ENCODE measurements at places on chromosomes 7 and 10. TPM values are rescaled to one million over a fixed set of nuclear protein-coding genes. Genes with fewer than 3 reads are reported as not detected.

GRCh38 chr7:2168615-2169311 lies 64.0 kb downstream of the MAD1L1 start:
- no peak for ATAC-seq

ACSM6 gene
- total RNA-seq = 0.13 TPM

FAM25C gene
- total RNA-seq = not detected

MSMB gene
- not detected for total RNA-seq

DNA sequence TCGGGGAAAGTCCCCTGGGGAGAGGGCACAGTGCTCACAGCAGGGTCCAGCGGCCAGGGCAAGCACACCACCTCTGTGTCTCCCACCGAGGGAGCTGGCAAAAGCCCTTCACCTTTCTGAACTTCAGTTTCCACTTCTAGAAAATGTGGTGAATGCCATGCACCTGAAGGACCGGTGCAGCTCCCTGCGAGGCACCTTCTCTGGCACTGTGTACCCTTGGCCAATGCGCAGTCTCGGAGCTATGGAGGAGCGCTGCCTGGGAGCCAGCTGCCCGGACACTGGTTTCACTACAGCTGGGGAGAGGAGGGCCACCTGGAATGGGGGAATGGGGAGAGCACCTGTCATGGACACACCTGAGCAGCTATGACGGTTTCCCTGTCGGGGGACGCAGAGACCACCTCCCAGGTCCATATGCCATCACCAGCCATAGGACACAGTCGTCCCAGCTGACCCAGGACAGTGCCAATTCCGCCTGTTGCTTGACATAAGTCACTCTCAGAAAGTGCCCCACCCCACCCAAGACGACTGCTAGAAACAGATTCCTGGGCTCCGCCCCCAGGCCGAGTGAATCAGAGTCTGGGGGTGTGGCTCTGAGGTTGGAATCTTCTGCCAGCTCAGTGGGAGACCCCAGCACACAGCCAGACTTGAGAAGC lies 16.8 kb downstream of the RASGEF1A start:
- ATAC-seq = peak; percentile 59

GRCh38 chr7:29408841-29409243 lies 154.8 kb upstream of the PRR15 start:
- ATAC-seq = peak; percentile 65

PDZD7 gene
- 6.2 TPM for total RNA-seq

DNA sequence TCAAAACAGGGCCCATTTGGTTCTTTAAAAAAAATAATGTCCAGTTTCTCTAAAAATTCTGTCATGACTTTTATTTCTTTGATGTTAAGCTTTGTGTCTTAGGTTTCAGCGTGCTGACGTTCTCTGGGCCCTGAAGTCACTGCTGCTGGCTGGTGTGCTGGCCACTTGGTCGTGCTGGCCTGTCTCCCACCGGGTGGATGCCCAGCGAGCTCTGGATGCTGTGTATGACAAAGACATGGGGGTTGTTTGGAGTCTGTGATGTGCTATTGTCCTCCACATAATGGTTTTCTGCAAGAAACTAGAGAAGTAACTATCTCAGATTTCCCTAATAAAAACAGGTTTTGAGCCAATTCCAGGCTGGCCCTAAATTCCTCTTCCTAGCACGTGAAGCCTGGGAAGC lies 9.5 kb upstream of the IDI2 start:
- ATAC-seq = no peak

SLC26A4 gene
- total RNA-seq = 0.63 TPM

CHAT gene
- 6.0 TPM for total RNA-seq

GRCh38 chr7:157555944-157556641 lies 219.3 kb downstream of the DNAJB6 start:
- ATAC-seq = no peak

DNA sequence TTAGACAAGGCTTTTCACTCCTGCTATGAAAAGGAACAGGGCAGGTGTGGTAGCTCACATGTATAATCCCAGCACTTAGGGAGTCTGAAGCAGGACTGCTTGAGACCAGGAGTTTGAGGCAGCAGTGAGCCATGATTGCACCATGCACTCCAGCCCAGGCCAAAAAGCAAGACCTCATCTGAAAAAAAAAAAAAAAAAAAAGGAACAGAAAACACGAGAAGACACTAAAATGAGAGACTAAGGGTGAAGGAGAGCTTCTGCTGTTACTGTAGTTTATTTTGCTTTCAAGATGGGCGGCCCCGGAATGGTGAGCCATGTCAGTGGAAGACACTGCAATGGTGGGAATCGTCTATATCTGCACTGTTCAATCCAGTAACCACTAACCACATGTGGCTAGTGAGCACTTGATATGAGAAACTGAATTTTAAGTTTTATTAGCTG lies 9.9 kb downstream of the PIP4K2A start:
- no peak for ATAC-seq

- ATAC-seq = no peak
Measured at GRCh38 chr7:155803418-155804376, 8.6 kb downstream of the SHH start.

DRGX gene
- total RNA-seq = not detected

JAKMIP3 gene
- total RNA-seq = 0.19 TPM

GRCh38 chr7:27967639-27968038 lies 213.0 kb downstream of the JAZF1 start:
- no peak for ATAC-seq

DNA sequence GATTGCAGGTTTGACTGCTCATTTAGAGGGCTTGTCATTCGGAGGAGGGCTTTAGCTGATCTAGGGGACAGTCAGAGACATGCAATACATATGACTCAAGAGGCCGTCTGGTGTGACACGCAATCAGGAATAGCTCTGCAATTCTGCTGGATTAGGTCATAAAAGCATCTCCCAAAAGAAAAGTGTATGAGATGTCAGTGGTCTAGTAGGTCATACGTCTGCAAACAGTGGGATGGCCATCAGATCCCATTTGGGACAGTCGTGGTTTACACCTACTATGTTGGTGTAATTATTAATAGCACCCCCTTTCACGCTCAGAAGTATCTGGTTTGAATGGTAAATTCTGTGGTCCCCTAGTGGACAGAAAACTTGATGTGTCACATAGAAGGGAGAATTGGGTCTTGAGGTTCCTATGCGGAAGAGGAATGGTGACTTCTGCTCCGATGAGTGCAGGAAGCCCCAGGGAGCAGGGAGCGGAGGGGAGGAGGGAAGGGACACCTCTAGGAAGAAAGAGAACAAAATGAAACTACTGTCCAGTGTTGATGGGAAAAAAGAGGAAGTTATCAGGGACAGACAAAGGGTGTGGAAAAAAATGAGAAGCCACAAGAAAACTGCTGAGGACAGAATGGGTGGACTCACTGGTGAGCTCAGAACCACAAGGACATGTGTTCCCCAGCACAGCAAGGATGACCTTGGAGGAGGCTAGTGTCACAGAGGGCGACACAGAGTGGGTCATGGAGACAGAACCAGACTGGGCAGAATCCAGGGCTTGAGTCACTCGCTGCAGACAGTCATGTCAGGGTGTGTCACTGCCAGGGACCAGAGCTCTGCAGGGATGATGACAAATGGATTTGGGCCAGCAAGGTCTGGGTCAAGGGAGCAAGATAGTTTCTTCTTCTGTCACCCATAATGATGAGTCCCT lies 59.9 kb downstream of the MAP3K8 start:
- ATAC-seq = peak; percentile 40

GRCh38 chr7:49821181-49821580 lies 47.7 kb downstream of the VWC2 start:
- ATAC-seq = no peak

DNAH11 gene
- total RNA-seq = 4.4 TPM

HOXA13 gene
- 0.09 TPM for total RNA-seq

GRCh38 chr7:155987681-155988235 lies 175.5 kb upstream of the SHH start:
- ATAC-seq = no peak

GRID2IP gene
- 0.07 TPM for total RNA-seq

DNA sequence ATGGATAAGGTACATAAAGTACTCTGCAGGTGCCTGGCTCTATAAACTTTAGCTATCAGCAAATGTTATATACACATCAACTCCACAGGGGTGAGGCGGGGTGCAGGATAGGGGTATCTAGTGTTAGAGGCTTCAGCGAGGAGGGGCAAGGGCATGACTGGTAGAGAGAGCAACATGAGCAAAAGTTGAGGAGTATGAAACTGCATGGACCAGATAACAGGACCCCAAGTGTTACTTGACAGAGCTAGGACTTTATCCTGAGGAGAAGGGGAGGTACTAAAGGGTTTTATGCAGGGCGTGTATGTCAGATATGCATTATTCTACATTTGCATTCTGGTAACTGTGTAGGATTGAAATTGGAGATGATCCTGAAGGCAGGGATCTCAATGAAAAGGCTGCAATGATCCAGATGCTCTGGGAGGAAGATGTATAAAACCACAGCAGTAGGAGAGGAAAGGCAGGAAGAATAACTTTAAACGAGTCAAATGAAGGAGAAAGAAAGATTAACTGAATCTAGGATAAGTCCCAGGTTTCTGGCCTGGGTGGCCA lies 109.8 kb upstream of the FAM133B start:
- ATAC-seq = no peak

WNT16 gene
- total RNA-seq = 0.41 TPM

IL2RA gene
- total RNA-seq = 0.66 TPM

ATOH7 gene
- total RNA-seq = 0.62 TPM

DNA sequence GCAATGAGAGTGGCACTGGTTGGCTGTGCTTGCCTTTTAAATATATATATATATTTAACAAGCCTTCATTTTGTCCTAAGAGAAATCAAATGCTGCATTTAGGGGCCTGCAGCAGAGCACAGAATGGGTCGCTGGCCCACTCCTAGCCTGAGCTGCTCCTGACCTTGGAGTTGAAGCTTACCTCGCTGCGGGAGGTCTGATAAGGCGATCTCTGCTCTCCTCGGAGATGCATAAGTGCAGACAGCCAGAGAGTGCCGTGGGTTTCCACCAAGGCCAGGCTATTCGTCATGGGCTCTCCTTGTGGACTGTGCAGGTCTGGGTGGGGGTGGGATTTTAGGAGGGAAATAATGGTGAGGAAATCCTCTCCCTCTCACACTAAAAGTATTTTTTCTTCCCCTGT lies 99.5 kb upstream of the IKZF1 start:
- ATAC-seq = no peak

PPP1R9A gene
- total RNA-seq = 0.11 TPM

GRCh38 chr7:158382363-158383254 lies 205.0 kb downstream of the PTPRN2 start:
- ATAC-seq = peak; percentile 94

DNA sequence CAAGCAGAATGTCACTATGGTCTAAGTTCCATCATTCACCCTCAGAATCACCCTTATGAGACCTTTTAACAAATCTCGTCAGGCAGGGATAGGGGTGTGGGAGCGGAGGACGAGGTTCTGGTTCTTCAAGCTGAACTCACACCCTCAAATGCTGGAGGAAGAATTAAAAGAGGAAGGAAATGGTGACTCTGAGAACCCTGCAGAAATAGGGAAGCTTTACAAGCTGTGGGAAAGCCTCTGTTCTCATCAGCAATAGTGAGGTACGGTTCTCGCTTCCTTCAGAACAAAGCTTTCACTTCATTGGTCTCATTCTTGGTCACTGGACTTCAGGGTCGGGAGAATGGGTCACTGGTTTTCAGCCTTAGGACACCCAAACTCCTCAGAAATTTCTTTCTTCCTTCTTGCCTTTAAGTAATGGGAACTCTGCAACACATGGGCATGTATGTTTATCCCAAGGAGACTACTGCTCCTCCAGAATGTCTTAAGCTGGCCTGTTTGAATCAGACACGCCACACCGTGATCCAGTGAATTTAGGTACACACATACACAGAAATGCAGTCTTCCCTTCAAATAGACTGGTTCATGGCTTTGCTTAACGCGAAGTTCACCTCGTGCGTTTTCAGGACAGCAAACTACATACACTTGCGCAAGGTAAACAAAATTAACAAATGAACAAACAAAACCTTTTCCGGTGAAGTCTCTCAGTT lies 226.0 kb downstream of the SFMBT2 start:
- ATAC-seq = no peak

FAM131B gene
- total RNA-seq = 32.3 TPM

DNA sequence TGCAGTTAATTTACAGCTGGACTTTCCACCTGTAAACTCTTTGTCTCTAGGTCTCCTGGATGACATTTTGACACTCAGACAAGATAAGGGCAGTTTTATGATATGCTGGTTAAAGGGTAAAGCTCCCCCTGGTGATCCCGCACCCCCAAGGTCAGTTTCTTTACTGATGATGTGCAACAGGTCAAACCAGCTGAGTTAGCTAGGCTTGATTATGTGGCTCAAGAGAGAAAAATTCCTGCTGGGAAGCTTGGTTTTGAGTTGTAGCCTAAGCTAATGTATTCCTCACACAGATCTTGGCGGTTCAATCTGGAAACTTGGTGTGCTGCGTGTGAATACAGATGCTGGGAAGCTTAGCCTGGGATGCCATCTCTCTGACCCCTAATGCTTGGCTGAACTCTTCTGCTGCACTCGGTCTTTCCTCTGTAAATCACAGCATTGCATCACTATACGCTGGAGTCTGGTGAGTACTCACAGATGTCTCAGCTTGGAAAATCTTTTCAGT lies 11.4 kb upstream of the AKR1D1 start:
- peak; percentile 99 for ATAC-seq

DNA sequence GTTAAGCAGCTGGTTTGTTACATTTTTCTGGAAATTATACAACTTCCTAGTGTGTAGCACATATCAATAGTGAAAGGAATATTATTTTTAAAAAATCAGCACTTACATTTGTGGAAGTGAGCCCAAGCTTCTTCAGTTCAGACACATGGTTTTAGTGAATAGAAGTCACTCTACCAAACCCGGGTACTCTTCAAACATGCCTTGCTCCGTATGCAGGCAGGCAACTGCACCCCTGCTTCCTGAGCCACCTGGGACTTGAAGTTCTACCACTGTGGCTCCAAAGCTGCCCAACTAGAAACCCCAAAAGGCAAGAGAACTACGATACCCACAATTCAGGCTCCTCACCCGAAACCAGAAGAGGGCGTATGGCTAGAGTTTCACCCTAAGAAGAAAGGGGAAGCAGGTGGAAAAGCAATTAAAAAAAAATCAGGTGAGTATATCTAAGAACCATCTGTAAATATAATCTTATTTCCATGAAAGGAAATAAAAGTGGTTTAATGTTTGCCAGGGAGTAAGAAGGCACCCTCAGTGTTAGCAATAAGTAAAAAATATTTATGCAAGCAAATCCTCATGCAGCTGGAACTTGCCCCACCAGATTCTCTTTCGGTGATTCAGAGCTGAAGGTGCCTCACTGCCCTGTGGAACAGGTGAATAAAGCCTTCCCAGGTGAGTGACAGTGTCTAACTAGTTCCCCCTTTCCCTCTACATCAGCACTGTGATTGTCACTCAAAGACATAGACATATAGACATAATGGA lies at the start of gene MACC1:
Gene MACC1, minus strand, starts transcription at position 192 of the 756 bp plus-strand sequence. CDS start 55,522 bp downstream, outside the sequence.
- no peak for ATAC-seq

GRCh38 chr7:140541513-140542227 lies 62.4 kb upstream of the MKRN1 start:
- ATAC-seq = peak; percentile 70

KIAA1217 gene
- 1.4 TPM for total RNA-seq

PPP1R3C gene
- 10.8 TPM for total RNA-seq

All from motor neuron (in vitro differentiated cells).